ENCODE measurements at places on chromosomes 5 and 9.

- DNase-seq = no peak
Observed at GRCh38 chr9:12863618-12864017, 88.8 kb downstream of the LURAP1L start.

- DNase-seq = no peak
Observed at GRCh38 chr5:78777901-78778300, 129.3 kb upstream of the LHFPL2 start.

GRCh38 chr5:139027150-139027549, 152.0 kb upstream of the LRRTM2 start:
- no peak for DNase-seq

GRCh38 chr9:131275332-131276093, 797 bp downstream of the FAM78A start:
- DNase-seq = no peak

DNA sequence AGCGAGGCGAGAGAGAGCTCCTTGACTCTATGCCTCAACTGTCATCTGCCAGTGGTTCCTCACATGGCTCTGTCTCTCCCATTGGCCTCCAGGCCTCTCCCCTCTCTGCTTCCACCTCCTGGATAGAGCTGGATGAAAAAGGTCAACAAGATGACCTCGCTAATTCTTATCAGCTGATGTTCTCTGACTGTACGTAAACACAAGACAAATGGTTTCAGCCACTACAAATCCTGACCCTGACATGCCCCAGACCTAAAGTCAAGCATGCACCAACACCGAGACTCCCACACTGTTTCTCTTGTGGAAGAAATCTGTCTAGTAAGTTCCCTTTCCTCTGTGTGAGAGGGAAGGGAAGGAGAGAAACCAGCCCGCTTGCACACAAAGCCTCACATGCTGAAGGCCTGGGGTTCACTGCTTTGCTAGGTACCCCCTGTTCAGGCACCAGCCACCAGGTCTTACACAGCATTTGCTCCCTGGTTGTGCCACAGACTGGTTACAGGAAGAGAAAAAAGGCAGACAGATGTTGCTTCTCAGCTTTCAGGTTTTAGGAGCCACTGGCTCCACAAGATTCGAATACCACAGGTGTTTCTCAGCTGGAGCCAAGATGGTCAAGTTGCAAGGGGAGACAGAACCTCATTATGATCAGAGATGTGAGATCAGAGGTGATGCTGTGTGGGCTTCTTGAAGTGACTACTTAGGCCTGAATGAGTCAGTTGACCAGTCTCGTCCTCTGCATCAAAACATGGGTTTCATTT, 592.5 kb downstream of the CCDC171 start:
- DNase-seq = no peak

- DNase-seq = peak; percentile 48
Observed at GRCh38 chr9:99130069-99130468, 25.2 kb downstream of the TGFBR1 start.

GRCh38 chr5:3394891-3395599, 200.6 kb upstream of the IRX1 start:
- DNase-seq = no peak

GRCh38 chr9:126397056-126397455, 70.4 kb downstream of the MVB12B start:
- peak; percentile 71 for DNase-seq

DNA sequence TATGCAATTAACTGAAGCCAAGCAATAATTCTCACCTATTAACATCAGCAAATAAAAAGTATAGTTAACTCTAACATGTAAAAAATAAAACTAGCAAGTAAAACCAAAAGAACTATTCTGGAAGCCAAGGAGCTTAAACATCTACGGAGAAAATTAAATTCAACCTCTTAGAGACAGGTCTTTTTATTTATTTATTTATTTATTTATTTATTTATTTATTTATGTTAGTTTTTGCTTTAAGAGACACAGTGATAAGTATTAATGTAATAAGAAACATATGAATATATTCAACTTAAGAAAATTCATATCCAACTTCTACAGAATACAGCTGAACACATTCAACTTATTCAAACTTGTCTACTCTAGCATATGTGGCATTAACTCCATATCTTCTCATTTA, 472.1 kb upstream of the IZUMO3 start:
- DNase-seq = no peak

GRCh38 chr5:67170767-67171166, 25.8 kb downstream of the CD180 start:
- no peak for DNase-seq

DNA sequence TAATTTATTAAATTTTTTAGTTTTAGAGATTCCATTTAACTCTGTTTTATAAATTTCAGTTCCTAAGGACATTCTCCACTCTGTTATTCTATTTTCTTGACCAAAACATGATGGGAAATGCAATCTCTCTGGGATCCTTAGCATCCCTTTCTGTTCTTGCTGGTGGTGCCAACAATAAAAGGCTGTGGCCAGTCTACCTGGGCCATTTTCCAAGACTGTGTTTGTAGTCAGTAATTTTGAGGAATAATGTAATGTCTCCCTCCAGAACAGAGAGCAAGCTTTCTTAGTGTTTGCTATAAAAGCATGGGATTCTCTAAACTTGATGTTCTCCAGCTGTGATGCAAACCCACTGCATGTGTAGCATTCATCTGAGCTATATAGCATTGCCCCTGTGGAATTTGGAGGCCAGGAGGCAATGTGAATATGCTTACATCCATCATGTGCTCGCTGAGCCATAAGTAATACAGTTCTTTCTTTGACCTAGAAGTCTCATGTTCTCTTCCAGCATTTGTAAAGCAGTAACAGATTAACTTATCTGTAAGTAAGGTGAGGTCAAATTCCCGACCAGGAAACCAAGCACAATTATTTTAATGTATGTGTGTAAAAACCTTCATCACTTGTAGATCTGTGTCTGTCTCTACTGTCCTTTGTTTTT, 211.5 kb upstream of the TAS2R1 start:
- no peak for DNase-seq

GRCh38 chr9:20619487-20620200, 2.7 kb downstream of the MLLT3 start:
- no peak for DNase-seq

- DNase-seq = no peak
Observed at GRCh38 chr5:18113721-18114120, 479.5 kb downstream of the TAF11L14 start.

GRCh38 chr5:147049764-147050163, 171.2 kb upstream of the PPP2R2B start:
- DNase-seq = no peak

- no peak for DNase-seq
Observed at GRCh38 chr9:132748450-132748849, 78.2 kb downstream of the GTF3C4 start.

DNA sequence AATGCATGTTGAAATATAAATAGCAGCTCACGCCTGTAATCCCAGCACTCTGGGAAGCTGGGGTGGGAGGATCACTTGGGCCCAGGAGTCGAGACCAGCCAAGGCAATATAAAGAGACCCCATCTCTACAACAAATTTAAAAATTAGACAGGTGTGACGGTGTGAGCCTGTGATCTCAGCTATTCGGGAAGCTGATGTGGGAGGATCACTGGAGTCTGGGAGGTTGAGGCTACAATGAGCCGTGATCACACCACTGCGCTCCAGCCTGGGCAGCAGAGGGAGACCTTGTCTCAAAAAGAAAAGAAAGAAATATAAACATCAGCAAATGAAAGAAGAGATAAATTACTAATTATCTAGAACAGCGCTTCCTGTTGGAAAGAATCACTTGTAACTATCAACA, 105.0 kb downstream of the MAPKAP1 start:
- DNase-seq = no peak

DNA sequence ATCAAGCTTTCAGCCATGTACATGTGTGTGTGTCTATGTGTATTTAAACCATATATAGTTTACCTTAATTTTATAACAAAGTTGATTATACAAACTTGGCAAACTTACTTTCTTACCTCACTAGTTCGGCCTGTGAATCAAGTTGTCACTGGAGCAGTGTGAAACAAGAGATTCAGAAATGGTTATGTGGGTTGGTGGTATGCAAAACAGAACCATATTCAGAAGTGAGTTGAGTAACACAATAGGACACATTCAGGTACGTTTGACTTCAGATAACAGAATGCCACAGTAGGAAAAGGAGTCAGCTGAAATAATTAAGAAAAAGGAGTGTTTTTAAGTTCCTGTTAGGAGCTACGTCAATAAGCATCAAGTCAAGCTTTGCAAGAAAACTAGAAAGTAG, 21.5 kb downstream of the XPA start:
- no peak for DNase-seq

DNA sequence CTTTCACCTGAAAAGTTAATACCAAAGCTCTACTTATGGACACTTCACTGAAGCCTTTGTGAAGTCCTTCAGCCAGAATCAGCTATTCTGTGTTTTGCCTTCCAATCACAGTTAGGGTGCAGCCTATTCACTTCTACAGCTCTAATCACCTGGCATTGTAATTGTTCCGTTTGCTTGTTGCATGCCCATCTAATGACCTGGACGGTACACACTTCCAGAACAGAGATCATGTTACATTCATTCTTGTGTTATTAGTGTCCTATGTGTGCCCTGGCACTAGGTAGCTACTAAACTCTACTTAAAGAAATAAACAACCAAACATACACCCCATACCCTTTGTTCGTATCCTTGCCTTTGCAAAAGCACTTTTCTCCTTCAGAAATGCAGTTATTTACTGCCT, 1162.9 kb upstream of the WWC1 start:
- no peak for DNase-seq

GRCh38 chr5:128263357-128263756, 179.8 kb downstream of the SLC12A2 start:
- no peak for DNase-seq

DNA sequence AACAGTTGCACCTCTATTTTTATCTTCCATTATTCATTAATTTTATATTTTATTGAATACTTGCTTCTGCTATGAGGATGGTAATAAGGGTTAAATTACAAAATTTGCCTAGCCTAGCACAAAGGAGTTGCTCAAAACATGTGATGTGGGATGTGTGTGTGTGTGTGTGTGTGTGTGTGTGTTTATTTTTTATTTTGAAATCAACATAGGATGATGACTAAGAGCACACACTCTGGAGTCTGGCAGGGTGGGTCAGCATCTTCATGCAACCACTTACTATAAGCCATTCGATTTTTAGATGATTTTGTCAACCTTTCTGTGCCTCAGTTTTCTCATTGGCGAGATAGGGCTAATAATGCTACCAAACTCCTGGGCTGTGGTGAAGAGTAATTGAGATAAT, 57.7 kb upstream of the MAMDC2 start:
- no peak for DNase-seq

DNA sequence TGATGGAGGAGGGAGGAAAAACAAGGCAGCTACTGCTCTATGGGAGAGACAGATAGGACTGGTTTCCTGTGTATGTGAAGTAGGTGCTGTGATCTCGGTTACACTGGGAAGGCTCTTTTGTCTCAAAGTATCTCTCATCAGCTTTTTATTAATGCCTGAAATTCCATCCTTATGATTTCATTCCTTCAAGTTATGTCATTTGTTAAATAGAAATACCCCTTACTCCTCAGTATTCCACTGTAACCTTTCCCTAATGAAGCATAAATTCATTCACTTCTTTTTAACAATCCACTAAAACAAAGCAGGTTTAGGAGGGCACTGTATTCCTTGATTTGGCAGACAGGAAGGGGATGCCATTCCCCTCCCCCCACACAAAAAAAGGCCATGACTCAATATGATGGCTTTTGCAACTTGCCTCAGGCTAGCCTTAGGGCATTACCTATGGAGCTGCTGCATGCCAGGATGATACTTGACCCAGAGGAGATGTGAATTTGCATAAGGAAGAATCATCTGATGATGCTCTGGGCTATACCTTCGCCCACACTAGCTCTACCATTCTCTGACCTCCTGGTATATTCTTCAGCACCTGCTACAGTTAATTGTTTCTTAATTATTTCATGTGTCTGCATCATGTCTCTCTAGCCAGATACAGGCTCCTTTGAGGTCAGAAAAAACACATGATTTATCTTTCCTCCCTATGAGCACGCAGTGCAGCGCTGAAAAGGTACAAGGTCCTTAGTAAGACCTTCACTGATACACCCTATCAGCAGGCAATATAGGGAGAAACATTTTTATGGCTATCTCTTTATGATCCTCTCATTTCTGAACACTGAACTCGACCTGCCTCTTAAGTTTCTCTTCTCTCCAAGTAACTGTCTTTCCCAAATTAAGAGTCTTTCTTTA, 26.3 kb downstream of the NR3C1 start:
- DNase-seq = no peak

GRCh38 chr5:133665571-133665970, 53.2 kb upstream of the FSTL4 start:
- DNase-seq = no peak

GRCh38 chr9:36146651-36147050, 10.1 kb downstream of the GLIPR2 start:
- no peak for DNase-seq

- no peak for DNase-seq
Observed at GRCh38 chr9:128636556-128637530, 19.8 kb downstream of the DYNC2I2 start.

- no peak for DNase-seq
Observed at GRCh38 chr5:174423558-174423957, 300.8 kb upstream of the MSX2 start.

DNA sequence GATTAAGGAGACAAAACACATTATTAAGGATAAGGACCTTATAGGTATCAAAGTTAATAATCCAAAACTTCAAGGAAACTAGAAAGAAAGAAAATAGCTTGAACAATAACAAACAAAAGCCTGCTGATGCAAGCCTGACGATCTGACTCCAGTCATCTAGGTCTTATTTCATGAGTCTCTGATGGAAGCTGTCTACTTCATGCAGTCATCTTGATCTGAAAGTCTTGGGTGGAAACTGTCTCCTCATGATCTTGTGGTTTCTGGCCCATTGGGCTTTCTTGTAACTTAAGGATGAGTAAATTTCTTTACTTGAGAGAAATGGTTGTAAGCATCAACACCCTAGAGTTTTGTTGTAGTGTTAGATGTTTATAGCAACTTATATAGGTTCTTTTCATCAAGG, 20.6 kb upstream of the PSIP1 start:
- DNase-seq = no peak

GRCh38 chr5:21765406-21765805, 1087.7 kb downstream of the CDH12 start:
- no peak for DNase-seq

- no peak for DNase-seq
Observed at GRCh38 chr5:169416583-169417196, 115.8 kb upstream of the SLIT3 start.

DNA sequence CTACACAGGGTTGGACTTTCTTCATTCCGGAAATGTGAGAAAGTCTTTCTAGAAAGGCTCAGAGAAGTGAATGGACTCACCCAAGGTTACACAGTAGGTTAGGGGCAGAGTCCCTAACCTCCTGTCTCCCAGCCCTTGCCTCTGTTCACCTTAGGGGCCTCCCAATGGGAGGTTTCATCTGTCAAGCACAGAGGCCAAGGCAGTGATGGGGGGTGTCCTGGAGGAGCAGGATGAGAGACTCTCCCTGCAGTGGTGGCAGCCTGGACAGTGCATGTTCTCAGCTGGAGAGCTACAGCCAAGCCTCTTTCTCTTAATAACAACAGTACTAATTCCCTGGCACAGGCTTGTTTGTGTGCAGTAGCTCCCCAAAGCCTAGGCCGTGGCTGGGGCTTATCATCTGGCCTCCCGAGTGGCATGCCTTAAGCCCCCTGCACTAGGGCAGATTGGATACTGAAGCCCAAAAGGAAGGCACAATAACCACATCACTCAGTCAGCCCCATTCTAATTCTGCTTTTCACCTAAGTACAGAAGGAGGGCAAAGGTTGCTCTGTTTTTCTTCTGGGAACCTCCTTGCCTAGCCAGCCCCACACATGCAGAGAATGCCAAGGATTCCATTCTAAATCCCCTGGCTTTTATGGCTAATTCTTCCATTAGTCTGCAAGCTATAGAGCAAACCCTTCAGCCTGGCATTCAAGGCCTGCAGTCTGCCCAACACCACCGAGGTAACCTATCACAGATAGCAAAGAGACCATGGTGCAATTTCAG, 50.2 kb upstream of the XPA start:
- DNase-seq = no peak
